Common myeloid progenitor, CD34-positive (primary cell): ENCODE measurements at places on chromosomes 1 and 21.

DNA sequence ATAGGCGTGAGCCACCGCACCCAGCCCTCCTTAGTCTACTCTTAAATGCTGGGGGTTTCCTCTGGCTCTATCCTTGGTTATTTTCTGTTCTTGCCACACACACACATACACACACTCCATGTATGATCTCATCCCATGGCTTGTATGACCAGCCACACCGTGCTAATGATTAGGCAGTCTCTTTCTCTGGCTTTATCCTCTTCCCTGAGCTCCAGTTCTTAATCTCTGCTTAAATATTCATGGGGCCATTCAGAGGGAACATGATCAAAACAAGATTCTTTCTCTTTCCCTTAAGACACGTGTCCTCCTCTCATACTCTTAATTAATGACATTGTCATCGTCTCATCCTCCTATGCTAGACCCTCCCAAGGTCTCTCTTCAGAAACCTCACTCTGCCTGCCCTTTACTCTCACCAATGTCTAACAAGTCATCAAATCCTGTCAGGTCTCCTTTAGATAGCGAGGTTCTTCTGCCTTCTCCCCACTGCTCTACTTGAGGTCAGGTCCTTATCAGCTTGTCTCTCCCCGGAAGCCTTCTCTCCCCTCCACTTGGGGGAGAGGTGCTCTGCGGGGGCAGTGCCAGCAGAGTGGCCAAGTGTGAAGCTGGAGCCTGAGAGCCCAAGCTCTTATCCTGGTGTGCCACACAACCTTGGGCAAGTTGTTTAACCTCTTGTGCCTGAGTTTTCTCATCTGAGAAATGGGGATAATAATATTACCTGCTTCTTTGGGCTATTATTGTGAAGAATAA is 83.0 kb upstream of the GNG12 start:
- DNase-seq: no peak

- no peak for DNase-seq
These were observed 81.2 kb downstream of the PCSK9 start for GRCh38 chr1:55120538-55120937.

DNA sequence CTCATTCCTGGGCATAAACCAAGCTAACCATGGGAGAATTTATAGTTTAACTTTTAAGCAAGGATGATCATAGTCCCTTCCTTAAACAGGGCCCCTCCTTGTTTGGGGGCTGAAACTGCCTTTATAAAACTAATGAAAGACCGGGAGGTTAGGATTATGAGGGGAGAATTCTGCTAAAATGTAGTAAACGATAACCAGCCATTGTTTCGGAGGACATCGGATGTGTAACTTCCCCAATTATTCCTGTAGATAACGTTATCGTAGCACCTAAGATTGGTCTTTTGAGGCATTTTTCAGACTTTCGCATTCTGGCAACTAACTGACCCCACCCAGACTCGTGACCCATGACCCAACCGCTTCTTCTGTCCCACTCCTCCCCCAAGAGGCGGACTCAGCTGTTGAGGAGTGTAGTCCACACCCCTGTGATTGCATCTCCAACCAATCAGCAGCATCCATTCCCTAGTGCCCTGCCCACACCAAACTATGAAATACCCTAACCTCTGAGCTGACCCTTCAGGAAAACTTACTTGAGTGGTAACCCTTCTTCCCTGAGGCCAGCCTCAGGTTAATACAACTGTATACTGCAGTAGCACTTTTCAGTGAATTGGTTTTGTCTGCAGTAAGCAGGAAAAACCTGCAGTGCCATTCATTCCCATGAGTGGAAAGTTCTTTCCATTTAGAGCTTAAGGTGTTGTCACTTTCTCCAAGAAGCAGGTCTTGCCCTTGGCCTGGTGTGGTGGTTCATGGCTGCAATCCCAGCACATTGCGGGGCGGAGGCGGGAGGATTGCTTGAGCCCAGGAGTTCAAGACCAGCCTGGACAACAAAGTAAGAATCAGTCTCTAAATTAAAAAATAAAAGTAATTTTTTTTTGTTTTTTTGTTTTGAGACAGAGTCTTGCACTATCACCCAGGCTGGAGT is 823 bp upstream of the SYF2 start:
- peak; percentile 79 for DNase-seq

- no peak for DNase-seq
These were observed 163.0 kb downstream of the ASTN1 start for GRCh38 chr1:177001556-177001955.

DNA sequence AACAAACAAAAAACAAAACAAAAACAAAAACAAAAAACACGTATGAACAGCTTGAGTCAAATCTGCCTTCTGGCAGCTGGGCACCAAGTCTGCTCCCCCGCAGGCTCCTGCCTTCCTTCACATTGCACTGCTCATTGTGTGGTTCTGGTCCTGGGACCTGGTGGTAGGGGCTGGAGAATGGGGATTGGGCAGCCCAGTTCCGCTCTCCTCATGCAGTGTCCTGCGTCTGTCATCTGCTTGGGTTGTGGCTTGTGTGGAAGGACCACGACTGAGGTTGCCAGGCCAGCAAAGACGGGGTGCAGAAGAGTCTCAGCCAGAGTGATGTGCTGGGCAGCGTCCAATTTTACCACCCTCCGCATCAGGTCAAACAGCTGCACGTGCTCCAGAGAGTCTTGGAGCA is 11.1 kb downstream of the OR2AJ1 start:
- DNase-seq: no peak

DNA sequence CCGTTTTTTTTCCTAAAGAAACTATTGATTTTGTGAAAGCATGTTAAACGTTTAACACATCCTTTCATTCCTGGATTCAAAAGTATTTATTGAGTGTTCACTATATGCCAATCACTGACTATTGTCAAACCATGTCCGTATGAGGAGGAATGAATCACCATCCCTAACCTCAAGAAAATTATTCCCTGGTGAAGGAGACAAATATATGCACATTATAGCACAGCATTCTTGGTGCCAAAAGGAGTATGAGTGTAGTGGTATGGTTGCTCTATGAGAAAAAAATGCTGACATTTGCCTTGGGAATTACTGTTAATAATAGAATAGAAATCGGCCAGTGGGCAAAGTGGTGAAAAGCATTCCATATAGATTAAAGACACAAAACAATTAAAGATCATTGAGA is 1390.1 kb downstream of the MRPL39 start:
- no peak for DNase-seq

DNA sequence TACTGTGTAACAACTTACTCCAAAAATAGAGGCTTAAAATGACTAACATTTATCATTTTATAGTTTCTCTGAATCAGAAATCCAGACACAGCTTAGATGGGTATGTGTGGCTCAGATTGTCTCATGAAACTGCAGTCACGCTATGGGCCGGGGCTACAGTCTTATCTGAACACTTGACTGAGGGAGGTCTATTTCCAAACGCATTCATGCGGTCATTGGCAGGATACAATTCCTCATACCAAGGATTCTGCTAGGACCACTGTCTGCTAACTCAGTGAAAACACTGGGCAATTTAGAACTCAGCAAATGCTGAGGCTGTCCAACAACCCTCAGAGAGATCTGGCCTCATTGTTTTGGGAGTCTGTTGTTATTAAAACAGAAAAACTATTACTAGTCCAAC is 178.6 kb downstream of the TBX15 start:
- DNase-seq: no peak

- no peak for DNase-seq
These were observed 1162.4 kb downstream of the BRINP3 start for GRCh38 chr1:189315035-189315901.

DNA sequence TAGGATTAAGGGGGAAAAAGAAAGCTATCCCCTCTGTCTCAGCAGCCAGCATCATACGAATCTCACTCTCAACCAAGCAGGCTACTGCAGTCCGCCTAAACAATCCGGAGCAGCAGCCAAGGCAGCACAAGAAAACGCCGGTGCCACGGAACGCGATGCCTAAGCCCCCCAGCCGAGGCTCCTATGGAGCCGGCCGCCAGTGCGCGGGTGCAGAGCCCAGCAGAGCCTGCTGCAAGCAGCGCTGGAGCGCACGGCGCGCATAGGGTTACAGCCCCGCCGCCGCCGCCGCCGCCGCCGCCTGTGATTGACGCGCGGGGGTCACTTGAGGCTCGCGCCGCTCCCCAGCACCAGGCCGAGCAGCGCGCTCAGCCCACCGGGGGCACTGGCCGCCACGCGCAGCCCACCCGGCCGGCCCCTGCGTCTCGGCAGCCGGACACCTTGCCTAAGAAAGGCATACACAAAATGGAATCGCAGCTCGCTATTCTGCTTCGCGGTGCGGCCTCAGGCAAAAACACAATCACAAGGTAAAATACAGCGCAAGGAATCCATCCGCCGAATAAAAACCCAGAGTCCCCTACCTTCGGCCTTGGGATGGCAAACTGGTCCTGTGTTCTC is 780 bp downstream of the HIVEP3 start:
- peak; percentile 23 for DNase-seq

- peak; percentile 65 for DNase-seq
These were observed 646 bp downstream of the MAPKAPK2 start for GRCh38 chr1:206685334-206685768.

- DNase-seq: no peak
These were observed 3.7 kb downstream of the SCMH1 start for GRCh38 chr1:41238311-41238988.

DNA sequence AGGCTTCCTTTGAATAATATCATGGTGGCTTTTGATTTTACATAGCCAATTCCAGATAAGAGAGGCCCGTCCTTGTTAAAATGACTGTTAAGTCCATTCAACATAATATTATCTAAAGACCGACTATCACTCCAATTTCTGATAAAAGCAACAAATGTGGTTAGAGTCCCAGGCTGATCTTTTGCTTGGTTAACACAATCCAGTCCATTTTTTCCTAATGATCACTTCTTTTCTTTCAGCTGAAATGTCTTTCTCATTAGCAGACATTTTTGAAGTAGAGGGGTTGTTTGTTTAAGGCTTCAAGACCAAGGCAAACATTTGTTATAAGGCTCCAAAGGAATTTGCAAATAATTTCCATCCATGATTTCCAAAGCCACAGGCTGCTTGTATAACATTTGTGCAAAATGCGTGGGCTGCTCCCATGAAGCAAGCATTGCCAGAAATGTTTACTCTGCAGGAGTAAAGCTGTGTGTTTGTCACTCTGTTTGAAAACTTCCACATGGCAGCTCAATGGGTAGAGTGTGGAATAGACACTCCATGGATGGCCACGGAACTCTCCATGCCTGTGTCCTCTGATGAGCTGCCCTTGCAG is 111.5 kb downstream of the PSMG1 start:
- DNase-seq: no peak

- DNase-seq: no peak
These were observed 250.4 kb downstream of the RHOU start for GRCh38 chr1:228985661-228986060.

GRCh38 chr1:180586671-180587155 is 27.9 kb downstream of the OVAAL start:
- DNase-seq: no peak

- no peak for DNase-seq
These were observed 154.0 kb downstream of the RWDD3 start for GRCh38 chr1:95388031-95388430.

- no peak for DNase-seq
These were observed 3.3 kb downstream of the PAFAH2 start for GRCh38 chr1:25994402-25995150.

DNA sequence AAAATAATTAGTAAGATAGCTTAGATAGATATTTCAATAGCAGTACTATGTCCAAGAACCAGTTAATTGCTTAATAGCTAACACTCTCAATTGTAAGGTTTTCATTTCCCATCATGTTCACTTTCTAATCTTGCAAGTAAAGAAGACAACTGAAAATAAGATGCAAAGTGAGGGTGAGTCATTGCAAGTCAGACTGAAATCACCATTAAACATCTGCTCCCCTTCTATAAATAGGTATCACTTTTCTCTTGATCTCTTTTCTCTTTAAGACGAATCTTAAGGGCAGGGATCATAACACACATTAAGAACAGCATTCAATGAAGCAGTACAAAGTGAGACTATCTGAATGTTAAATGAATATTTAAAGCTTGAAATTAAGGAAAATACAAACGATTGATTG is 40.4 kb downstream of the UBR4 start:
- no peak for DNase-seq

GRCh38 chr21:16419188-16419921 is 689.6 kb downstream of the USP25 start:
- DNase-seq: peak; percentile 46

DNA sequence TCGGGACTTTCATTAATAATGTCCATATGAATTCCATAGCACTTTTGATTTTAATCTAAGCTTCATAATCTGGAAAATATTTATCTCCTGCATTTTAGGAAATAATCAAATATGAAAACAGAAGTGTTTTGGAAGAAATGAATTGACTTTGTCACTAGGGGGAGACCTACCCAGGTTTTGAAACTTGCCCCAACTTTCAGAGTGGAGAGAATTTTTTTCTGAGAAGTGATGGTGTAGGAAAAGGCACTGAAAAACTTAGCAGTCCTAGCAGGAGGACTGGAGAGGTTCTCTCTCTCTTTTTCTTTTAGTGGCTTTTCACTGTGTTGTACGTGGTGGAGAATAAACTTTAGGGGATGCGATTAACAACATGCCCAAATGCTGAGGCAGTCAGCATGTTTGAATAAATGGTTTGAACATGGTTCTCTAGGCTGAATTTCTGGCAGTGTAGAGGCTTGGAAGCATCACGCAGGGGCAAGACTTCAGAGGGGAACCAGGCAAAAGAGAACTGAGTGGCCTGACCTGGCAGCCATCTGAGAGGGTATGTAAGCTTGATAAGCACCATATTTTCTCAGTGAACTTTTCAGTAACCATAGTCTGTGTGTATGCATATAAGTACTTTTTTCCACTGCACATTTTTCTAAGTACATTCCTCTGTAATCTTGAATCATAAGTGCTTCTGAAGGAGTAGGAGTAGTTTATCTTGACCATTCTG is 68.3 kb upstream of the NEK7 start:
- peak; percentile 79 for DNase-seq

DNA sequence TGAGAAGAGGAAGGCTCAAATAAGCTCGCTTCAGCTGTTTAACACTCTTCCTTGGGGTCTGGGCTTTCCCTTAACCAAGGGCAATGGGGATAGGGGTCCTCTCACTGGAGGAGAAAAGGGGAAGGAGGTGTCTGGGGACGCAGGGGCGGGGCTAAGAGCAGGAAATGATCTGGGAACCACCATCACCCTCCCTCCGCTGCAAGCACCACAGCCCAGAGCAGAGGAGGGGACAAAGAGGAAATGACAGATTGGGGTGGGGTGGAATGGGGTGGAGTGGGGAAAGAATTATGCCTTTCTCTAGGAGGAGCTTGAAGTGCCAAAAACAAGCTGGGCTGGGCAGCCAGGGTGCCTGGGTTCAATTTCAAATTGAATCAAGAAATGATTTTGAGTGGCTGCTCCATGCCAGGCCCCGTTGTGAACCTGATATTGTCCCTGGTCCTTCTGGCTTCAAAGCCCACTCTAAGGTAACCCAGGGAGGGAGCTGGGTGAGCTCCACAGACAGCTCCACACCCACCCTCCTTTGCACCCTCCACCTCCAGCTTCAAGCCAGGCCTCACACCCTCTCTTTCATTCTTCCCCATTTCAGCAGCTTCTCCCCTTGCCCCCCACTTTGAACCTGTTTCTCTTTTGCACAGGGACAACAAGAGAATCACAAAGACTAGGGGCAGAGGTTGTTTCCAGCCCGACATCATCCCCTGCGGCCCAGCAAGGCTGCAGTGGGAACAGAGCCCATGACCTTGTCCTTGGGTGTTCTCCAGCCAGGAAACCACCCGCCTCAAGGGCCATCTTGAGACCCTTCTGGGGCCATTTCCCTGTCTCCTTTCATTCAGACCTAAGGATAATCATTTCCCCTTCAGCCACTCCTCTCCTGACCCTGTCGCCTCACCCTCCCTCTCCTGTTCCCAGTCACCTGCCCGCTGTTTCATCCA is 1.1 kb downstream of the ARHGAP30 start:
- peak; percentile 94 for DNase-seq
